Prostate gland (tissue), 2 donors: ENCODE measurements at places on chromosomes 13 and 19. TPM values are rescaled to one million over a fixed set of nuclear protein-coding genes. Genes with fewer than 3 reads are reported as not detected.

LIPE gene
- 10.2 TPM for total RNA-seq

NCAN gene
- total RNA-seq = 1.2 TPM

WDR88 gene
- not detected for total RNA-seq

CABP5 gene
- not detected for total RNA-seq

DNM2 gene
- 279 TPM for total RNA-seq

LHB gene
- 5.2 TPM for total RNA-seq

JOSD2 gene
- 31.7 TPM for total RNA-seq

NRTN gene
- 9.7 TPM for total RNA-seq

TINCR gene
- 8.4 TPM for total RNA-seq

DZIP1 gene
- 19.0 TPM for total RNA-seq

ADAMTSL5 gene
- total RNA-seq = 0.82 TPM

NLRP4 gene
- total RNA-seq = 5.1 TPM

DNA sequence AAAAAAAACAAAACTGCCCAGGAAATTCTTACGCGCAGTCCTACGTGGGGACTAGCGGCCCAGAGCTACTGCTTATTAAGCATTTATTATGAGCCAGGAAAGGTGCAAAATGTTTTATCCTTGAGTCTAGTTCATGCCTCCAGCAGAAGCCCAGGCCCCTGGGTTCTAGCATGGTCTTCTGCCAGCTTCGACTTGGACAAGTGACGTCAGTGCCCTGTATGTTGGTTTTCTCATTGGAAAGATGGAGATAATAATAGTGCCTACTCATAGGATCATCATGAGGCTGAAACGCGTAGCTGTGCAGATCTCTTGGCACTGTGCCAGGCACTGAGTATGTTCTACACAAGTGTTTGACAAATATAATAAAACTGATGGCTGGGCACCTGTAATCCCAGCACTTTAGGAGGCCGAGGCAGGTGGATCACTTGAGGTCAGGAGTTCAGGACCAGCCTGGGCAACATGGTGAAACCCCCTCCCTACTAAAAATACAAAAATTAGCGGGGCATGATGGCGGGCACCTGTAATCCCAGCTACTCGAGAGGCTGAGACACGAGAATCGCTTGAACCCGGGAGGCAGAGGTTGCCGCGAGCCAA, 12.4 kb upstream of the SULT2B1 start:
- DNase-seq = peak; percentile 79

GRCh38 chr13:76888421-76888820, 2.2 kb upstream of the KCTD12 start:
- no peak for DNase-seq

GRCh38 chr13:25660996-25661395, 289.2 kb downstream of the ATP8A2 start:
- DNase-seq = no peak

DNA sequence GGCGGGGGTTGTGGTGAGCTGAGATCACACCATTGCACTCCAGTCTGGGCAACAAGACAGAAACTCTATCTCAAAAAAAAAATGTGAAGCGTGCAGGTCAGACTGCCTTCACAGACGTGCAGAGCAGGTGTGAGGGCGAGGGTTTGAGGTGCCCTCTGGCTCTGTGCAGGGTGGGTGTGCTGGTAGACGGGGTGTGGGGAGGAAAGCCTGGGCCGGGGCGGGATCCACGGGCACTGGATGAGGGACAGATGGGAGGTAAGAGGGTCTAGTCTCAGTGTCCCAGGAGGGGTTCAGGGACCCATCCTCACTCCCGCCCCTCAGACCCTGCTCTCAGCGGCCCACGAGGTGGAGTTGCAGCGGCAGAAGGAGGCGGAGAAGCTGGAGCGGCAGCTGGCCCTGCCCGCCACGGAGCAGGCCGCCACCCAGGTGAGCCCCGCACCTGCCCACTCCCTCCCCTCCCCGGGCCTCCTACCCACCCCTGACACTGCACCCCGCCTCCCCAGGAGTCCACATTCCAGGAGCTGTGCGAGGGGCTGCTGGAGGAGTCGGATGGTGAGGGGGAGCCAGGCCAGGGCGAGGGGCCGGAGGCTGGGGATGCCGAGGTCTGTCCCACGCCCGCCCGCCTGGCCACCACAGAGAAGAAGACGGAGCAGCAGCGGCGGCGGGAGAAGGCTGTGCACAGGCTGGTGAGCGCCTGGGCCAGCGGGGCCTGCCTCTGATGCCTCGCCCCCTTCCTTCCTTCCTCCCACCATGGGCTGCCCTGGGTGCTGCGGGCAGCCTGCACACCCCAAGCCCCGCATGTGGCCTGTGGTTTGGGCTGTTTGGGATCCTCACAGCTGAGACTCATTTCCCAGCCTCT, 9.1 kb downstream of the NOP53 start:
- DNase-seq = no peak

DNA sequence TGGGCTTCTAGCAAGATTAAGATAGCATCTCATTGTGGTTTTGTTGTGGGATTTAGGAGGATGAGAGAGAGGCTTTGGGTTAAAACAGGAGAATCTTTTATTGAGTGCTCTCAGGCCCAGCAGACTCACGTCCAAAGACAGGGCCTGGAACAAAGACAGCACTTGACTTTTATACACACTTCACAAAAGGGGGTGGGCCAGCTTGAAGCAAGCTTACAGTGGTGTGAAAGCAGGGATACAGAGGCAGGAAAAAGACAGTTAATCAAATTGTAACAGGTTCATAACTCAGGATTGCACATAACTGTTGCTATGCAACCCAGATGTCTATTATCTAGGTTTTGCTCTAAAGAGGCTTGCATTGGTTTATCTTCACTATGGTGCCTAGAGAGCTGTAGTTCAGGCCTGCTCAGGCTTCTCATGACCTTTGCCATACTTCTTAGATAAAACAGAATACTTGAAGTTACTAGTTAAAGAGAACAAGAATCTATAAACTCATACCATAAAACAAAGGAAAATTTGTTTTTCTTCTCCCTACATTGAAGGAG, 42.2 kb upstream of the CEACAM21 start:
- DNase-seq = no peak

DNA sequence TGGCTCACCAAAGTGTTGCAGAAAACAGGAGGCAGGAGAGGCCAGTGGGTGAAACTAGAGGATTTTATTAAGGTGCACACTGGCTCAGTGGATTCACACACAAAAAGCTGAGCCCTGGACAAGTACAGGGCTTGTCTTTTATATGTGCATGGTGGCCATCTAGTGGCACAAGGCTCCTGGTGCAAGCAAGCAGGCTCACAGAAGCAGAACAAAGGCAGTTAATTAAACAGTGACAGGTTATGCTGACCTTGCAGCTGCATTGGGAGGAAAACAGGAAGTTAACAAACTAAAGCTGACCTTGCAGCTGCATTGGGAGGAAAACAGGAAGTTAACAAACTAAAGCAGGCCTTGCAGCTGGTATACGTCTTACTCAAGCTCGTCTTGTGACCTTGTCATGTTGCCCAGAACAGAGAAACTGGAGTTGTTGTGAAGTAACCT, 65.3 kb upstream of the ZNF681 start:
- no peak for DNase-seq

- DNase-seq = no peak
Measured at GRCh38 chr13:99406799-99407201, 94.5 kb upstream of the TM9SF2 start.

GRCh38 chr19:16969135-16969534, 57.5 kb downstream of the CPAMD8 start:
- no peak for DNase-seq

- DNase-seq = no peak
Measured at GRCh38 chr13:95003019-95003813, 290.9 kb upstream of the SOX21 start.

DNA sequence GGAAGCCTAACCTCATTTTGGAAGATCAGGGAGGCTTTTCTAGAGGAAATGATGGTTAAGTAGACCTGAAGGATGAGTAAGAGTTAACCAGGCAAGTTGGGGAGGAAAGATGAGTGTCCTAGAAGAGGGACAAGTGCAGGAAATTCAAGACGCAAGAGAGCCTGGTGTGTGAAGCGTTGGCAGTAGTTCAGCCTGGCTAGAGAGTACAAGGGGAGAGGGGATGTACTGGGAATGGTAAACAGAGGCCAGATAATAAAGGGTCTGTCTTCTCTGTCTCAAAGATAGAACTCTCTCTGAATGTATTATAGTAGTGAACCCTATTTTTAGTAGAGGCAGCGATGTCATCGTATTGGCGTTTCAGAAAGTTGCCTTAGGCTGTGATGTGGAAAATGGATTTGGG, 9.7 kb downstream of the DPY19L3 start:
- no peak for DNase-seq

GRCh38 chr19:55655648-55656040, 809 bp downstream of the U2AF2 start:
- no peak for DNase-seq

- no peak for DNase-seq
Measured at GRCh38 chr19:2548966-2549365, 73.0 kb downstream of the GADD45B start.

GRCh38 chr13:81726037-81726726, 1385.3 kb upstream of the SPRY2 start:
- DNase-seq = peak; percentile 56

DNA sequence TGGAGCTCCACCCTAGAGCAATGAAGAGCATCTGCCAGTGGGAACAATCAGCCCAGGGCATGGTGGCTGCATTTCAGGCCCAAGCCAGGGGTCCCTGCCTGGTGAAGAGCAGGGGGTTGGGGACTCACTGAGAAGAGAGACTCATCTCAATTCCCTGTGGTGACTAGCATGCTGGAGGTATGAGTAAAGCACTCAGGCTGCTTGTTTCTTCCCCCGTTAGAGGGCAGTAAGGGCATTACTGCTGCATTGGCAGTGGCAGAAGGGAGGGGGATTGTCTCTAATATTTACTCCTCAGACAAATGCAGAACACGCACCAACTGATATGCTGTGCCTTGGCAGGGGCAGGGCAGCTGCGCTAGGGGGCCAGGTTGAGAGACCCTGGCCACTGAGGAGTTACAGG, 329.1 kb downstream of the SLITRK5 start:
- DNase-seq = no peak

GRCh38 chr13:99373436-99373835, 66.2 kb upstream of the GPR183 start:
- DNase-seq = no peak

DNA sequence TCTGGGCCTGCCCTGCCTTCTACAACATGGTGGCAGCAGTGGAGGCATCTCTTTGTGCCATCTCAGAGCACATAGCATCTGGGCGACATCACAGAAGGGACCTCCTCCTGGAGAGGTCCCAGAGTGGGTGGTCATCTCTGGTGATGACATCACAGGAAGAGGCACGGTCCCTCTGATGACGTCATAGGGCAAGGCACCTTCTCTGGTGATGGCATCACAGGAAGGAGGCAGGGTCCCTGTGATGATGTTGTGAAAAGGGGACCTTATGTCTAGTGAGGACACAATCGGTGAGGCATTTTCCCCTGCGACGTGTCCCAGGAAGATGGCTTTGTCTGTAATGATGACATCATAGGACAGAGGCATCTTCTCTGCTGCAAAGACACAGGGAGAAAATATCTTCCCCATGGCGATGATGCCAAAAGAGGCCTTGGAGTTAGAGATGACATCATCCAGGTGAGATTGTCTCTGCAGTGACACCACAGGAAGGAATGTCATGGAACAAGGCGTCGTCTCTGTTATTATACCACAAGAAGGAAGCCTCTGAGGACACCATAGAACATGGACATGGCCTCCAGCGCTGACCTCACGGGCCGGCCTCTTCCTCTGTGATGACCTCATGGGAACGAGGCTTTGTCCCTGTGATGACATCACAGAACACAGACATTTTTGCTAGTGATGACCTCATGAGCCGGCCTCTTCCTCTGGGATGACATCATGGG, 10.7 kb downstream of the SHISA7 start:
- no peak for DNase-seq

- DNase-seq = no peak
Measured at GRCh38 chr13:50422181-50423148, 407.2 kb downstream of the KCNRG start.

- DNase-seq = no peak
Measured at GRCh38 chr19:46803555-46803954, 15.2 kb upstream of the SLC1A5 start.

GRCh38 chr13:42814868-42815267, 33.5 kb downstream of the FAM216B start:
- no peak for DNase-seq

DNA sequence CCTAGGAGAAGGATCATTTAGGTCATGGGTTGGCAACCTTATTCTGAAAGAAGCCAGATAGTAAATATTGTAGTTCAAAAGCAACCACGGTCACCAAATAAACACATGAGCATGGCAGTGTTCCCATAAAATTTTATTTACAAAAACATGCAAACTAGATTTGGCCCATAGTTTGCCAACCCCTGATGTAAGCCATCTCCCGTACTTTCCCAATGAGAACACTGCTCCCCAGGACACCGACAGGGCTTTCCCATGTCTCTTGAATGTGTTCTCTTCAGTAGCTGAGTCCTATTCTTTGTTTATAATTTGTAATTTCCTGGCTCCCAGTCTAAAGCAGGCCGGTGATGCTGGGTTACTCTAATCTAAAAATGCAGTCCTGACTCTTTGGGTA, 239.6 kb downstream of the LHFPL6 start:
- DNase-seq = no peak

- DNase-seq = no peak
Measured at GRCh38 chr13:40343550-40344269, 322.7 kb downstream of the FOXO1 start.

DNA sequence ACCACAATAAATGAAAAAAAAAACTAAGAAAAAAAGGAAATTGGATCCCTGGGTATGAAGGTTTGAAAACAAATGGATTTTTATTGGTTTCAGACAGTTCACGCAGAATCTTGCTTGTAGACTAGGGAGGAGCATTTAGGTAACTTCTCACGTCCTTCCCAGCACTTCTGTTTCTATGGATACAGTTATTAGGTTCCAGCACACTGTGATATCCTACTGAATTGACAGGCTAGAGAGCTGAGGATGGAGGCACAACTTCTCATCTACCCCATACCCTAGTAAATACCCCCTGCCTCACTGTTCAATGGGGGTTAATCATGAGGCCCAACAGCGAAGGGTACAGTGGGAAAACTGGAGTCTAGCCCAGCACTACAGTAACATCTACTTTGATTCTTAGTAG, 304.1 kb downstream of the ENOX1 start:
- DNase-seq = no peak
